Stimulated activated CD4-positive, alpha-beta T cell treated with anti-CD3 and anti-CD28 coated beads, Interleukin-1b, Interleukin-23, amount 100 ng/mL, for 1 hour (primary cell): ENCODE measurements at places on chromosomes 2 and 18.
A peak's percentile ranks its signal among the peaks of the same experiment; 100 is the strongest.

- no peak for DNase-seq
These were observed 7.0 kb upstream of the PAX3 start for GRCh38 chr2:222305516-222306392.

DNA sequence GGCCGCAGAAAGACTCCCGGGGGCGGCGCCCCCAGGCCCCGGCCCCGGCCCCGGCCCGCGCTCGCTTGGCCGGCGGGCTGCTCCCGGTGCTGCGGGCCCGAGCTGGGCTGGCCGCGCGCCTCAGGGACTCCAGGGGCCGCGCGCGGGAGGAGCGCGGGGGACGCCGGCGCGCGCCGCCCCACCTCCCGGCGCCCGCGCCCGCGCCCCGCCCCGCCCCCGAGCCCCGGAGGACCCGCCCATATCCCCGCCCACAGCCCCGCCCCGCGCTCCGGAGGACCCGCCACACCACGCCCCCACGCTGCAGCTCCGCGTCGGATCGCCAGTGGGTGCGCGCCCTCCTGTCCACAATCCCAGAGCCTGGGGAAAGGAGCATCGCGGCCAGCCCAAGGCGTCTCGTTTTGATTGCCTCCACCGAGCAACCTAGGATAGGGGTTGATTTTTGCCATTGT, at the start of gene PARD6G:
Gene PARD6G (minus strand): TSS at position 122 of the 449 bp plus-strand sequence. CDS start 166 bp downstream, outside the sequence.
- DNase-seq: peak; percentile 26

GRCh38 chr18:30039201-30039600, 1003.3 kb downstream of the DSC3 start:
- no peak for DNase-seq

- peak; percentile 10 for DNase-seq
These were observed 7.5 kb upstream of the YPEL5 start for GRCh38 chr2:30139131-30139870.

GRCh38 chr2:221517146-221517695, 54.9 kb downstream of the EPHA4 start:
- no peak for DNase-seq

DNA sequence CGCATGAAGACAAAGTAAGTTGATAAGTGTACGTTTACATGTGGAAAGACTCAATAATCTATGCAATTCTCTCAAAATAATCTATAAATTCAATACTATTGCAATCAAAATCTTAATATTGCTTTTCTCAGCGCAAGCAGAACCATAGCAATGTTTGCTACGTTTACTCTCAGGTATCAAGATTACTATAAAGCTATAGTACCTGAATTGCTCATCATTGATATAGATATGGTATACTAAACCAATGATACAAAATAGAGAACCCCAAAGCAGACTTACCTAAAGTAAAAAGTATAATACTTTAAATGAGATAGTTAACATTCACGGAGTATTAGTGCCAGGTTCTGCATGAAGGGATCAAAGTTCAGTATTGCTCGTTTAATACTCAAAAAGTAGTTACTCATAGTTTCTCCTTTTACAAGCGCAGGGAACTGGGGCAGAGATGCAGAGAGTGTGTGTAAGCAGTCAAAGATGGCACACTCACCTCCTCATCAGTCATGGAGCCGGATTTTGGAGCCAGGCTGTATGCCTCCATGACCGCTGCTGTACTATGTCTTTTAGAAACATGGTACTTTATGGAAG, 391.0 kb upstream of the ID2 start:
- no peak for DNase-seq
